Foreskin keratinocyte (primary cell): ENCODE measurements at places on chromosomes 3 and 15. TPM values are rescaled to one million over a fixed set of nuclear protein-coding genes. Genes with fewer than 3 reads are reported as not detected.

DNAH12 gene
- polyA plus RNA-seq, result not detected in 2 replicates

CYP1A1 gene
- 0.67 and 1.8 TPM in 2 replicates for polyA plus RNA-seq

RARB gene
- polyA plus RNA-seq, result not detected in 2 replicates

UCN2 gene
- 18.9 and 26.5 TPM in 2 replicates for polyA plus RNA-seq

SPINT1 gene
- 112 and 117 TPM in 2 replicates for polyA plus RNA-seq

UNC13C gene
- polyA plus RNA-seq, result not detected in 2 replicates

DUOXA2 gene
- not detected in 2 replicates for polyA plus RNA-seq

MRAS gene
- 1.4 and 2.4 TPM in 2 replicates for polyA plus RNA-seq

SLC51B gene
- polyA plus RNA-seq, result not detected in 2 replicates

CFAP92 gene
- polyA plus RNA-seq, result 0.22 and 0.31 TPM in 2 replicates
